CD8-positive, alpha-beta memory T cell (primary cell): ENCODE measurements at places on chromosomes 11 and 22.

DNA sequence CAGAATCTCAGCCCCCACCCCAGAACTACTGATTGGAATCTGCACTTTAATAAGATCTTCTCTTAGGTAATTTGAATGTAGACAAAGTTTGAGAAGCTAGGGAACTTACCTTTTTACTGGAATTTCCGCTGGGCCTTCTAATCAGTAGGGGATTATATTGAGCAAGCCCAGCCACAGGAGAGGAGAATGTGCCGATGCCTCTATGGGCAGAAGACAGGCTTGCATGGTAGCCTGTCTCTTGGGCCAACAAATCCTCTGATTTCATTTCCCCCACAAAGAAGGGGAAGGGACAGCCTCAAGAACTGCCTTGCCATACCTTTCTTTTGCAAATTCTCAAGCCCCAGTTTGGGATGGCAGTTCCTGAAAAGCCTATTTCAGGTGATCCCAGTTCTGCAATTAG, 163.4 kb upstream of the BDNF start:
- no peak for DNase-seq

DNA sequence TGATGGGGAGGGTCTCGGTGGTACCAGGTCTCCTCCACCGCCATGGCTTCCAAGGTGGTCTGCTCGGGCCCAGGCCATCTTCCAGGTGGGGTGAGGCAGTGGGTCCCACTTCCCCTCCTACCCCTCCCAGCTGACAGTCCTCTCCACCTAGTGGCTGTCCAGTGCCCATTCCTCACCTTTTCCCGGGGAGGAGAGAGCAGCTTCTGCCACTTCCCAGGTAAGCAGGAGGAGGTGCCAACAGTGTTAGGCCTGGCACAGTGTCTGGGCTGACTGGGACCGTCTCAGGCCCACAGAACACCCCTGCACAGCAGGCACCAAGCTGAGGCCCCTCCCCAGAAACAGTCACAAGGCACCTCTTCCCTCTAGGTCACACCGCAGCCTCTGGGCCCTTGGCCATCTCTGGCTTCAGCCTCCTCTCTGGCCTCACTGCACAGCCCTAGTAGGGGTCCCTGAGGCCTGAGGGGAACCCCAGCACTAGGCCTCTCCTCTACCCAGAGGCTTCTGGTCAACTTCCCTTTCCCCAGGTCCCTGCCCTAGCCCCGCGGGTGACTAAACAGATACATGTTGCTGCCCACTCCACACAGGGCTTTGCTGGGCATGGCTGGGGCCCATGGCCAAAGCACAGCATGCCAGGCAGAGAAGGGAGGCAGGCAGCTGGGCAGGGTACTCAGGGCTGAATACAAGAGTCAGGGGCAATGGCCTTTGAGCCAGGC, 2.3 kb upstream of the ANKRD13D start:
- DNase-seq: no peak

DNA sequence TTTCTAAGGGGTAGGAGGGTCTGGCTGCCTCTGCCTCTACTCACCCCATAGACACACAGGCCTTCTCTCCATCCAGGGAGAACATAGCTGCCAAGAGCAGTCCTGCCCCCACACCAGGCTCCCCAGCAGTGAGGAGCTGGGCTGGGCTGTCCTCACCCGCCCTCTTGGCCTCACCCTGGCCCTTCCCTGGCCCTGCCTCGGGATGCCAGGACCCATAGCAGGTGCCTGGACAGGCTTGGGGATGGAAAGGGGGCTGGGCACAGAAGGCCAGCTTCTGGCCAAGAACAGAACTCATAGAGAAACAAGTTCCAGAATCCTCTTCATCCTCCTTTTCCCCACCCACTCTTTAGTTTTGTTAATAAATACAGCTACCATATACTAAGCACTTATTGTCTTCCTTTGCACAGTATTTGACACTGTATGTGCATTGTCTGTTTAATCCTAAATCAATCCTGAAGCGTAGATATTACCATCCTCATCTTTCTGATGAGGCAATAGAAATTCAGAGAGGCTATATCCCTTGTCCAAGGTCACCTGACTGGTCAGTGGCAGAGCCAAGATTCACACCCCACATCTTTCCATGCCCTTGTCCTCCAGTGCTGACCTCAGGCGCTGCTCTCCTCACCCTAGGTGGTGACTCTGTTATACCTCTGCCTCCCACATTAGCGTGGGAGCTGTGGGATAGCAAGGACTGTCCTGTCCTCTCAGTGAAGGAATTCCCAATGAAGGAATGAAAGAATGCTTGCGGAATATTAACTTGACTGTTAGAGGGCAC, 22.0 kb upstream of the MYOD1 start:
- DNase-seq: no peak

DNA sequence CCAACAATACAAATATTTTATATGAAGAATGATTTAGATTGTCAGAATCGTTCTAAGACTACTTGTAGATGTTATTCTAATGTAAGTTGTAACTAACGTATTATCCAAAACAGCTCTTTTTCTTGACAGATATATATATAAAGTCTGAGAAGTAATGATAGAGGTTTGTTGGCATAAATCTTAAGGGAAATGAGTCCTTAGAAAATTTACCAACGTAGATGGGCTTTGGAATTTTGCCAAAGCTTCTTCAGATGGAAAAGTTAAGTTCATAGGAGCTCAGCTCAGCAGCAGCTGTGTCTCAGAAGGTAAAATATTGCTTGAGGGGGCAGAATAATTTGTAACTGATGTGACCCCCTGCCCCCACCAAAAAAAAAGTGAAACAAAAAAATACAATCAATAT, 66.7 kb downstream of the BID start:
- DNase-seq: no peak

DNA sequence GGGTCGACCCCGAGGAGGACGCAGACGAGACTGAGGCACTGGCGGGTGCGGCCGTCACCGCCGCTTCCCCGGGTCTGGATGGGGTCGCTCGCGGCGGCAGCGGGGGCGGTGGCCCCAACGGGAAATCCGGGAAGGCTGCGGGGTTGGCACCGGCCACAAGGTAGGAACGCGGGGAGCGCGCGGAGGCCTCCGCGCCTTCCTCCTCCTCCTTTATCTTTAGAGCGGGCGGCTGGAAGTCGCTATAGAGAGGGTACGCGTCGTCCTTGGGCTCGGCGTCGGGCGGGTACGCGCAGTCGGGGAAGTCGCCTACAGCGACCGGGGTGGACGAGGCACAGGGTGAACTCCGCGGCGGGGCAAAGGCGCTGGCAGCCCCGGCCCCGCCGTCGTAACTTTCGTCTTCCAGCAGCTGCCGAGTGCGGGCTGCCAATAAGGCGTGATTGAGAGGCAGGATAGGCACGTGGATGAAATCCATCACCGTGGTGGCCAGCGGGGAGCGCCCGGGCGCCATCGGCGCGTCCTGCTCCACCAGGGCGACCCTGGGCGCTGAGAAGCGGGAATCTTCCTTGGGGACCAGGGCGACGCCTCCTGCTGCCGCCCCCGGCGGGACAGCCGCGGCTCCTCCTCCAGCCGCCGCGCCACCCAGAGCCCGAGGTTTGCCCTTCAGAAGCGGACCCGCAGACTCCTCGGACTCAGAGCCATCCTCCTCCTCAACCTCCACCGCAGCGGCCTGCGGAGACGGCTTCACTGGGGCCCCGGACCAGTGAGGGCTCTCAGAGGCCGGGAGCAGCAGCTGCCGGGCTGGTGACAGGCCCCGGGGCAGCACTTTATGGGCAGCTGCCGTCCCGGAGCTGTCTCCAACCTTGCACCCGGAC, 1.7 kb downstream of the PGR start:
- DNase-seq: no peak

GRCh38 chr11:65968600-65969482, 7.3 kb downstream of the SART1 start:
- no peak for DNase-seq

DNA sequence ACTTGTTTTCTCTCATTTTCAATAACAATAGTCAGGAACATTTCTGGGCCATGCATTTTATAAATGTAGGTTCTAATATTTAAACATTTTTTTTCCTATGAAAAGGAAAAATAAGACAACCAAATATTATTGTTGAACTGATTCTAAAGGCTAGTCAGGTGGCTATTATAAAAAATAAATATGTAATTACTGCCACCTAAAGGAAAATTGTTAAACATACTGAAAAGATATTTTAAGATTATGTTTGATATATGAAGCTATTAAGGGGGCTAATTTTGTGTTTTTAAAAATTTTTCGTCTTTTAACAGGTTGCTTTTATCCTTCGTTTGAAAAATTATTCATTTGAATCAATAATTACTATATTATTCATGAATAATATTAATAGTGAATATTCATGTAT, 62.2 kb upstream of the FDX1 start:
- peak; percentile 13 for DNase-seq

DNA sequence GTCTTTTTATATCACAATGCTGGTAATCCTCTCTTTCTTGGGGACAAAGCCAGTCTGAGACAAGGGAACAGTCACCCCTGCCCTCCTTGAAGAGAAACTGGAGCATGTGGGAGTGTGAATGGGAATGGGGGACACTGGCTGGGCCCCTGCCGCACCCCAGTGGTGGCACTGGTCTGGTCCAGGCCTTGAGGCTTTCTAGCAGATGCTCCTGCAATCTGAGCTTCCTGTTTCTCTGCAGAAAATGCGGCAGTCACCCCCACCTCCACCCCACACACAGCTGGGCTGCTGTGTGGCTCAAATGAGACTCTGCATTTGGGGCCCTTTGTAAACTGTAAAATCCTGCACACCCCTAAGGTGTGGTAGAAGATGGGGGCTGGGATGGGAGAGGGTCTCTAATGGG, 6.6 kb upstream of the MARK2 start:
- no peak for DNase-seq

- peak; percentile 29 for DNase-seq
Observed at GRCh38 chr11:123430721-123431497, 840 bp downstream of the GRAMD1B start.

DNA sequence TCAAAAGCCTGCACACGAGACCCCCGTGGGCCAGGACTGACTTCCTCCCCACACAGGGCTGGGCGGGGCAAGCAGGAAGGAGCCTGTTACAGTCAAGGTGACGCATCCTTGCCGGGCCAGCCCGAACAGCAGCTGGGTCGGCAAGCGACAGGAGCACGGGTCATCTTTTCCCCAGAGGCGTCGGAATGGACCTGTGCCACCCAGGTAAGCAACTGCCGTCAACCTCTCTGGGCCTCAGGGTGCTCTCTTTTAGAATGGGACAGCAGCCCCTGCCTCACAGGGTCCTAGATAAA, at the start of gene CYTH4:
Gene CYTH4 (plus strand): TSS at position 124 of the 293 bp plus-strand sequence. CDS start 62 bp downstream, at position 186.
- DNase-seq: peak; percentile 63

DNA sequence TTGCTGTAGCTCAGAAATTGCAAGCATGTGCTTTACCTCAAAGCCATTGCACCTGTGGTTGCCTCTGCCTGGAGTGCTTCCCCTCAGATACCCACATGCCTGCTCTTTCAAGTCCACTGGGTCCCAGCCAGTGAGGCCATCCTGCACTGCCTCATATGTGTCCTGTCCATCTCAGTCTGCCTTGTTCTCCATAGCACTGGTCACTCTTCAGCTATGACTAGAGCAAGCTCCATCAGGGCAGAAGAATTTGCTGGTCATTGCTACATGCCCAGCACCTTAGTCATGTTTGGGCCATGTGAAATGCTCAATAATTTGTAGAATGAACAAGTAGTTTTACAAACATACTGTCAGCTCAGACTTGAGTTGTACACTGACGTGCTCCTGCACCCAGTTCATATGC, 64.4 kb upstream of the HORMAD2 start:
- DNase-seq: no peak

GRCh38 chr11:65260756-65261590, 789 bp upstream of the POLA2 start:
- no peak for DNase-seq

DNA sequence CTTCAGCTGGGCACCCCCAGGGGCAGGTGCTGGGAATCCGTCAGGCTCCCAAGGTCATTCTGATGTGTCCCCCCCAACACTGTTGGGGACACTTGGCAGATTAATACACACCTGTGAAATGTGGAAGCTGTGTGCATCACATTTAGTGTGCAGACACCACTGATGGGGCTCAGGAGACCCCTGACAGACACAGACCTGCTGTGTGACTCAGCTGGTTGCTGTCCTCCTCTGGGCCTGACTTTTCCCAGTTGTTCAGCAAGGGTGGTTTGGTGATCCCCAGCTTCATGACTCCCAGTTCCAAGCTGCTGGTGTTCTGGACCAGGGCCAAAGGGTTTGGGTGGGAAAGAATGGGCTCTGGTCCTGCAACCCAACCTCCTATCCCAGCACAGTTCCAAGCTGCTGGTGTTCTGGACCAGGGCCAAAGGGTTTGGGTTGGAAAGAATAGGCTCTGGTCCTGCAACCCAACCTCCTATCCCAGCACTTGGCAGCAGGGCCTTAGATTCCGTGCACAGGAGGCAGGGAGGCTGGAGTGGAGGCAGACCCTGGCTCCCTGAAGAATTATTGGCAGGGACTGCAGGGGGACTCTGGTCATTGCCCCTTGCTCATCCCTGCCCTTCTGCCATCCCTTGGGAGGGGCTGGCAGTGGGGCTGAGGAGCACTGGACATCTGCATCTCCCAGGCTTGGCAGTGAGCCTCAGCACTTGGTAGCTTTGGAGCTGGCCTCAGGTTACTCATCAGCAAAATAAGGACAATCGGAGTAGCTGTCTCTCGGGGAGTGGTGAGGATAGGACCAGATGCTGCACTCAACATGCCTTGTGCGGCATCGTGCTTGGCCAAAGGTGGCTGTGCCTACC, 8.4 kb upstream of the OMP start:
- DNase-seq: no peak

DNA sequence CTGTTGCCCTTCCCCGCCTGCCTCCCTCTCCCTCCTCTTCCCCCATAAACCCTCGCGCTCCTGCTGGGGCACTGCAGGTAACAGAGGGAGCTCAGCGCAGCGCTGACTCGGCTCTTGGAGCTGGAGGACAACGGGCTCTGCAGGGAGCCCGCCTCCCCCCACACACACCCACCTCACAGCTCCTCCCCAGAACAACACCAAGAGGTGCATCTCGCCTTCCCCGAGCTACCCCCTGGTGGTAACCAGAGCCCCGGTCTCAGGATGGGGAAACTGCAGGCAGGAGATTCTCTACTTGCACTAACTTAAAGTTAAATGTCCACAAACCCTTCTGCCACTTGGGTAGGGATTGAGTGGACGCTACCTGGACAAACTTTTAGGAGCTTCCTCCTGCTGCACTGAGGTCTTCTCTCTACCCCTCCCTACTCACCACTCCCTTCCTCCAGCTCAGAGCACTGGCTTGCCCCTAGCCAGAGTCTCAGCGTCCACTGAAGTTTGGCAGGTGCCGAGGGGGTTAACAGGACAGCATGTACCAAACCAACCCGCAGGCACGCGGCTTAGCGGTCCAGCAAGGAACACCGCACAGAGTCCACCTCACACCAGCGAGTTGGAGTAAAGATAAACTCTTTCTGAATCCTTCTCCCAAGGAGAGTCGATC, 4.0 kb upstream of the SCN4B start:
- DNase-seq: peak; percentile 66
